ENCODE measurements at places on chromosomes 5 and 9.

DNA sequence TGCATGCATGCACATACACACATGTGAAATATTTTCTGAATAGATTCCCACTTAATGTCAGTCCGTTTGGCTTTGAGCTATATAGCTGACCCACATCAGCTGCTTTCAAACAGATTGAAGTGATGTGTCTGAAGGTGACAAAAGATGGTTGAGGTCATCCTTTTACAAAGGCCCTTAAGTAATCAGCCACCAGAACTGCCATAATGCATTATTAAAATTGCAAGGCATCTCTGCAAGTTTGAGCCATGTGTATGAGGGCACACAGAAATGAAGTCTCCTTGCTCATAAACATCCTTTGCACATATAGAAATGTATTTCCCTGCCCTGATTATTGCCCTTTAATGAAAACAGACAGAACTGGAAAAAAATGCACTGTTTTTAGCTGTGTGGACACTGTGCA is 1043.0 kb upstream of the C9orf72 start:
- no peak for DNase-seq

DNA sequence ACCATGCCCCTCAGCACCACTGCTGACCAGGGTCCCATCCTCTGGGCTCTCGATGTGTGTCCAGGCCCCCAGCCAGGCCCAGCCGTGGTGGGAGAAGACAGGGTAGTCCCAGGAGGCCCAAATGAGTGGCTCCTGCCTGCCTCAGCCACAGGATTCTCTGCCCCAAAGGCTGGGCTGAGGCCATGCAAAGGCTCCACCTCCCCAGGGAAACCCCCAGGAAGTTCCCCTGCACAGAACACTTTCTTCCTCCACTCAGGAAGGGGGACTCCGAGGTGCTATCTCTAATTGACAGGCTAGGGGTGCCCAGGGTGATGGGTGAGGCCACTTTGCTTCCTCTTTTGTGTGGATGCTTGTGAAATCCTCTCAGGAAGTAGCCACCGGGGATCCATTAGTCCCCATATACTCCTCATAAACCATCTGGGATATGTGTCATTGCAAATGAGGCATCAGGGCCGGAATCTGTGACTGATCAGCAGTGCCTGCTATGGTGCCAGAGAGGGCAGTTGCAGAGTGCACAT is 23.1 kb upstream of the TDRD7 start:
- DNase-seq, result no peak

- no peak for DNase-seq
Measured at GRCh38 chr5:120256376-120256775, 207.7 kb upstream of the PRR16 start.

GRCh38 chr9:7105095-7105494 is 347.3 kb downstream of the KDM4C start:
- DNase-seq, result no peak

- DNase-seq, result no peak
Measured at GRCh38 chr9:129240581-129241211, 62.6 kb upstream of the IER5L start.

- peak; percentile 52 for DNase-seq
Measured at GRCh38 chr9:137295238-137295811, 6.7 kb downstream of the NRARP start.

DNA sequence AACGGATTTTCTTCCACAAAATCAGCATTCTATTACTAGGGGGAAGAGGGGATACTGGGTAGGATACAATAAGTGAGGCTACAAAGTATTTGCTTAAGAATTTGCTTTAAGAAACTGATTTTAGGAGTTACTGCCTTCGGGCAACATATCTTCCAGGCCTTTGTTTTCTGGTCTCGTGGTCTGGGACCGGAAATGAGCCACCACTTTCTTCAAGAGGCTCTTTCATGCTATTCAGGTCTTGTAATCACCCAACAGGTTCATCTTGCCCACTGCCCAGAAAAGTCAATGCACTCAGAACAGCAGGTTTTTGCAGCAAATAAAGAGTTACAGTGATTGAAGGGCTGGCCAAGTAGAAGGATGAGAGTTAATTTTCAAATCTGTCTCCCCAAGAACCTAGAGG is 6.6 kb upstream of the AOPEP start:
- no peak for DNase-seq

DNA sequence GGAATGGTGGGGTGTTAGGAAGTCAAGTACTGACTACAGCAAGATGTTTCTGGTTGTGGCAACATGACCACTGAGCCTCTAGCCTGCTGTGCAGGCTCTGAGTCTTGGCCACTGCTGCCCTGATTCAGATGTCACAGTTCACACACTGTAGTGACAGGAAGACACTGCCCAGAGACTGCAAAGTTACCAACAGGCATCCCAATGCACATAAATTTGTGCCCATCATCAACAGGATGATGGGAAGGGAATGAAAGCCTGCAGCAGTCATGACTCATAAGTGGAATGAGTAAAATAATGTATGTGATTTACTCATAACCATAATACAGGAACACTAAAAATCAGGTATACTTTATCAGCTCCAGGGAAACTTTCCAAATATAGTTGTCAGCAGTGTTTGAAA is 251.6 kb upstream of the HAPLN1 start:
- DNase-seq, result no peak

DNA sequence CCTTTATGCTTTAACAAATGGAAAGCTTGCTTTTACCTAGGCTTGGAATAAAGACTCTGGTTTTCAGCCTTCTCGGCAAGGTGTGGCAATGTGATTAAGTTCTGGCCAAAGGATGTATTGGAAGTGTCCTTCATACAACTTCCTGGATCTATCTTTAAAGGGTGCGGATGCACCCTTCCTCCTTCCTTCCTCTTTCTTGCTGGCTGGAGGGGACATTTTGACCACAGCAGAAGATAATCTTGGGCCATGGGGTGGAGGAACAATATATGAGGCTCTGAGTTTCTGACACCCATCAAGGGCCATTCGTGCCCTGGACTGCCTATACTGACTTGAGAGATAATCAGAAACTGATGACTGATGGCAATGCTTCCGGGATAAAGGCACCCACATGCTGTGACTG is 145.7 kb downstream of the ACER2 start:
- DNase-seq, result no peak

GRCh38 chr9:87499424-87500017 is 1.9 kb downstream of the DAPK1 start:
- no peak for DNase-seq

DNA sequence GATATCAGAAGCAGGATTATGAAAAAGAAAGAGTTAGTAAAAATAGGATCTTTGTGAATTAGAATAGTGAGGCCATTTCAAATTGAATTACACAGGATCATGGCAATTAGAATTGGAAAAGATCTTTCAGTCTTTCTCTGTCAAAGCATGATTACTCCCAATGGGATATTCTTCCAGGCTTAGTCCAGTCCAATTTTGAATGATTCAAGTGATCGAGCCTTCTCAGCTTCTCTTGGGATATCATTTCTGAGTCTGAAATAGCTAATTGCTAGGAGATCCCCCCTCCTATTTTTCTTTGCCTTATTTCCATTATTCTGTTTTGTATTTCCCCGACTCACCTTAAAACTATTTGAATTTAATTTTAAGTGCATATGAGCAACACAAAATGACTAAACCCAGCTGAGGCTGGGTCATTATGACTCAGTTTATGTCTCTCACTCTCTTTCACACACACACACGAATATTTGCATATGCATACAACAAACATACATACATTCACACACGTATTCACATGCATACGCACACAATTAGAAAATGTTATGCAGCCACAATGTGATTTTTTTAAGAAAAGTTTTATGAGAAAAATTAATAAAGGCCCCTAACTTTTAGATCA is 34.8 kb upstream of the EFNA5 start:
- DNase-seq, result no peak

- DNase-seq, result no peak
Measured at GRCh38 chr5:145780982-145781381, 54.2 kb downstream of the PRELID2 start.

- no peak for DNase-seq
Measured at GRCh38 chr5:143244000-143244736, 159.3 kb downstream of the NR3C1 start.

GRCh38 chr9:117704024-117704575 is at the start of gene TLR4:
TLR4 (plus strand) TSS chr9:117704403; CDS start chr9:117704473, 70 bp downstream.
- no peak for DNase-seq

DNA sequence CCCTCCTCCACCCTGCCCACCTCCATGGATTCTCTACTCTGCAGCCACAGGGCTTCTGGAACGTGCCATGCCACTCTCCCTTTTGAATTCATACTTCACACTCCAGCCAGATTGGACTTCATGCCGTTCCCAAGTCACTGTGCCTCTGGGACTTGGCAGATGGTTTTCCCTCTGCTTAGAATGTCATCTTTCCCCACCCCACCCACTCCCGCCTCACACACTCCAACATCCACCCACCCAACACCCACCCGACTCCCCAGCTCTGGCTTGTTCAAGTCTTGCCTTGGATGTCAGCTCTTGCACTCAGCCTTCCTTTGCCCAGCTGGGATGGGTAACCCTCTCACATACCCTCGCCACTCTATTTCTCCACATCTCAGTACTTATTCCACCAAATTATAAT is 142.1 kb upstream of the DHFR start:
- DNase-seq, result no peak

DNA sequence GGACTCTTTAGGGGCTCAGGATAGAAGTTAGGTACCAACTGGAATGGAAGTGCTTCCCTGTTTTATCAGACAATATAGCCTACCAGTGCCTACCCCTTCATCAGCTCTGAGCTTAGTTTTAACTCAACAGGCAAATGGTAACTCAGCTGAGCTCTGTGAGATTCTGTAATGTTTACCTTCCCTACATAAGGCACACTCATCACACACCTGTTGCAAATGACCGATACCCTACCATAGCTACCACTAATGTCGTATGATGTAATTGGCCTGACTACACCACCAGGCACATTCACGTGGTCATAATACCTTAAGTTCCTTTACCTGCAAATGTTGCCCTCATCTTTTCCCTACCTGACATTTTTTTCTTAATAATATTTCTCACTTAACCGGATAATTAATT is 254.8 kb downstream of the ADGRV1 start:
- no peak for DNase-seq

DNA sequence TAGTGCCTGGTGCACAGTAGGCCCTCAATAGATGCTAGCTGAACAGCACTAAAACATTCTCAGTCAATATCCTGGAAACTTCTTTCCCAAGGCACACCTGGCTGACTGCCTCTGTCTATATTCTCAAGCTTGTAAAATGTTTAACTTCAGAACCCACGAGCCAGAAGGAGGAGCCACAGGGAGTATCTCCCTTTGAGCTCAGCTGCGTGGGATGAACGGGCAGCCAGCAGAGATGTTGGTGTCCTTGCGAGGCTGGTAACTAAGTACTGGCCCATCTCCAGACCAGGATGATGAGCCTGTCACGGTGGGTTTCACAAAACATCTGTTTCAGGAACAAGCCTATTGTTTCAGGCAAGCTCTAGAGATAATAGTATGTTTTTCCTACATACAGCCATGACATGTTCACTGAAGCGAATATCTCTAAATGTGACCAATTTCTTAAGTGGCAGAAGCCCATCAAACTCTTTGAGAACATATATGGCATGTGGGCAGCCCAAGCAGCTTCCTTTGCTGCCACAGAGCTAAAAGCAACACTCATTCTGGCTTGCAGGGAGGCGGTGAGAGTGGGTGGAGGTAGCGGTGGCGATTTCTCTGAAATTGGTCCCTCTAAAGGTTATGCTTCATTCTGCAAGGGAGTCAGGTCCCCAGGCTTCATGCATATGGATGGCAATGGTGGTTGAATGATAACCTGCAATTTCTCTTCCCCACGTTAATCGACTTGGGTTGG is 206.2 kb downstream of the TTLL11 start:
- DNase-seq, result no peak

DNA sequence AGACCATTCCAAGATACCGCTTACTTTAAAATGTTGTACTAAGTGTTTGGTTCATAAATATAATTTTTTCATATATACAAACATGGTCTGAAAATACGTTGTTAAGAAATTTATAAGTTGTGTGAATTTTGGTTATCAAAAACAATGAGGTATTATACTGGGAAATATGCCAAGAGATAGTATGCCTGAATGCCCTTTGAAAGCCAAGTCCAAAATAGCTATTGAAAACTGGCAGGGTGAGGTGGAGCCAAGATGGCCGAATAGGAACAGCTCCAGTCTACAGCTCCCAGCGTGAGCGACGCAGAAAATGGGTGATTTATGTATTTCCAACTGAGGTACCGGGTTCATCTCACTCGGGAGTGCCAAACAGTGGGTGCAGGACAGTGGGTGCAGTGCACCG is 533.5 kb downstream of the ZNF608 start:
- no peak for DNase-seq

- DNase-seq, result no peak
Measured at GRCh38 chr5:72537166-72537565, 30.0 kb upstream of the ZNF366 start.

GRCh38 chr5:93929131-93929530 is 187.7 kb upstream of the POU5F2 start:
- no peak for DNase-seq

DNA sequence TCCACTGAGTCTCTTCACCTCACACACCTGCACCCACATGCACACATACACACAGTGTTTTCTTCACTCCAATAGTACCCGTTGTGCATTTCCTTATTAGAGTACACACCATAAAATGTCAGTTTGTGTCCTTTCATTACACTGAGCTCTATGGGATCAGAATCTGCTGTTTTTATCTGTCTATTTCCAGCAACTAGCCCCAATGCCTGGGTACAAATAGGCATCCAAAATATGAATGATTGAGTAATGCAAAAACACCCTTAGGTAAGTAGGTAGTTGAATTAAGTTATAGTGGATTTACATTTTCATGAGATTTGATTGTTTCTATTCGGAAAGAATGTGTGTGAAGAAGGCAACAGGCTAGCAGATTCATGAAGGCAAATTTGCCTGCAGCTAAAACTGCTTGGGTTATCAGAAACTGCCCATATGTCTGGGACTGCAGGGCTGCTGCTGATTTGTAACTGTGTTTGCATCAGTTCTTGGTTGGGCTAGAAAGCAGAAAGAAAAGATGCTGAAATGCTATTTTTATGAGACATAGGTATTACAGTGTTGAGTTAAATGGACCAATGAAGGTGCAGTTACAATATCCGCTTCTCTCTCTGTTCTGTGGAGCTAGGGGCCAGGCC is 26.9 kb downstream of the PPP3R2 start:
- DNase-seq, result no peak

DNA sequence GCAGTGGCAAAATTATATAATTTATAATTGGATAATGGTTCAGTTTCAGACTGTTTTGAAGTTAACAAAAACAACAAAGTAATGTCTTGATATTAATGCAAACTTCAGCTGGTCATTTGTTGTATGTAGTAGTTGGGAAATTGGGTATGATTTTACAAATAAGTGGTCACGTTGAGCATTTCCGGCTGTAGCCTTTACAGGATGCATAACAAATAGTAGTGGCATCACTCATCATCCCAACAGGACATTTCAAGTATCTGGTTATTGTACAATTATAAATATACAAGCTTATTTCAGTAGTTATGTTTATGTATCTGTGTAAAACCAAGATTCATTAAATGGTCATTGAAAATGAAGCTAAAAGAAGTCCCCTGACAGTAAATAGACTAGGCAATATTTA is 72.9 kb downstream of the SMIM15 start:
- no peak for DNase-seq

Measured in T-helper 2 cell (primary cell).